ENCODE measurements at places on chromosomes 4 and X.

GRCh38 chr4:31020363-31020762 is 300.2 kb downstream of the PCDH7 start:
- no peak for DNase-seq

DNA sequence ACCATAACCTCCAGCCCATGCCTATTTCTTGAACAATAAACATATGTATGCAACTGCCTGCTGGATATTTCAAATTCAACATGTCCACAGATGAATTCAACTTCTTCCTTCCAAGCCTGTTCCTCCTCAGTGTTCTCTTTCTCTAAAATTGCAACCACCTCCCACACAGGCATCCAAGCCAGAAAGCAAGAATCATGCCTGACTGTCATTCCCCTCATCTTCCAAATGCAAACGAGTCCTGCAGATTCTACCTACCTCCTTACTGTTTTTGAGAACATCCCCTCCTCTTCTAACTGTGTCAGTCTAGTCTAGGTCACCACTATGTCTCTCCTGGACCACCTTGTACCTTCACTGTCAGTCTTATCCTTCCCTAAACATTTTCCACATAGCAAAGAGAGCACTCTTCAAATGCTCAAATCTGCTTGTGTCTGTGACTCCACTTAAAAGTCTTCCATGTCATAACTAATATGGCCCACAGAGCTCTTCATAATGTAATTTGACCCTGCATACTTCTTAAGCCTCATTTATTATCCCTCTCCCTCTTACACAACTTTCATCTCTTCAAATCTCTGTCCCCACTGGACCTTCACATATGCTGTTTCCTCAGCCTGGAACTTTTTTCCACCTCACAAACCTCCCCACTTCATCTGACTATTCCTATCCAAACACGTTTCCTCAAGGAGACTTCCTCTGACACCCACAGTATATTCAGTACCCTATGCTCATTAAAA is 25.7 kb downstream of the MAPK10 start:
- no peak for DNase-seq

GRCh38 chr4:17535906-17536305 is 20.9 kb downstream of the CLRN2 start:
- no peak for DNase-seq

- no peak for DNase-seq
Measured at GRCh38 chrX:23854122-23854521, 53.6 kb downstream of the APOO start.

- DNase-seq, result no peak
Measured at GRCh38 chr4:78145622-78146021, 88.5 kb downstream of the FRAS1 start.

GRCh38 chr4:60522265-60522664 is 677.9 kb upstream of the ADGRL3 start:
- no peak for DNase-seq

DNA sequence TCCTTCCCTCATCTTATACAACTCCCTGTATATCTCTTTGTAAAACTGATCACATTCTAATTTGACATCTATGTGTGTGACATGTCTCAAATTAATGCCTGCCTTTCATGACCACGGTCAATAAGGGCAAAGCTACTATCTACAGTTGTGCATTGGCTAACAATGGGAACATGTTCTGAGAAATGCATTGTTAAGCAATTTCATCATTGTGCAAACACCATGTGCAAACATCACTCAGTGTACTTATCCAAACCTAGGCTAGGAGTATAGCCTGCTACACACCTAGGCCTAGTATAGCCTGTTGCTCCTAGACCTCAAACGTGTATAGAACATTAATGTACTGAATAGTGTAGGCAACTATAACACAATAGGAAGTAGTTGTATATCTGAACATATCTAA is 95.0 kb downstream of the BANK1 start:
- DNase-seq, result no peak

- DNase-seq, result no peak
Measured at GRCh38 chrX:38426785-38427184, 74.4 kb downstream of the OTC start.

DNA sequence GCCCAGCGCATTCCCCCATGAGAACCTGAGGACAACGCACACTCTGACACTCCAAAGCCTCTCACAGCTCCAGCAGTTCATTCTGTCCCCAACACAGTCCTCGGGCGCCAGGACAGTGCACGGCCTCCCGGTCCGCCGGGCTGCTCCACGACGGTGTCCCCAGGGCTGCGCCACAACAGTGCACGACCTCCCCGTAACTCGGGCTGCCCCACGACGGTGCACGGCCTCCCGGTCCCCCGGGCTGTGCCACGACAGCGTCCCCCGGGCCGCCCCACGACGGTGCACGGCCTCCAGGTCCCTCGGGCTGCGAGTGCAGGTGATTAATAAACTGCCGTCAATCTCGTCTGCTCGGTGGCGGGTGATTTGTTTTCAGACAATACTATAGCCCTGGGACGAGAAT is 585.1 kb upstream of the FRG1 start:
- no peak for DNase-seq

GRCh38 chrX:152917656-152918579 is 20.1 kb downstream of the ZNF185 start:
- no peak for DNase-seq

DNA sequence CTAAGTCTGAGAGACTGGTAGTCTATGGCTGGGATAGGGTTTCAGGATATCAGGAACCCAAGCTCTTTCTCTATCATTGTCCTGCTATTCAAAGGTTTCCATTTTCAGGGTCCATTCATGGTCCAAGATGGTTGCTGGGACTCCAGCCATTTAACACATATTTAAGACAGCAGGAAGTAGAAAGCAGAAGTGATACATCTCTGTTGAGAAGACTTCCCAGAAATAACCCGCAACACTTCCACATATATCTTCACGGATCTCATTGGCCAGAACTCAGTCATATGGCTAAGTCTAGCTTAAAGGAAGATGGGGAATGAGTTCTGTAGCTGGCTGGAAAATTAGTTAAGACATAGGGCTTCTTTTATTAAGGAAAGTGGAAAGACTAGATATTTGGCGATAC is 23.8 kb downstream of the CTSO start:
- DNase-seq, result no peak

DNA sequence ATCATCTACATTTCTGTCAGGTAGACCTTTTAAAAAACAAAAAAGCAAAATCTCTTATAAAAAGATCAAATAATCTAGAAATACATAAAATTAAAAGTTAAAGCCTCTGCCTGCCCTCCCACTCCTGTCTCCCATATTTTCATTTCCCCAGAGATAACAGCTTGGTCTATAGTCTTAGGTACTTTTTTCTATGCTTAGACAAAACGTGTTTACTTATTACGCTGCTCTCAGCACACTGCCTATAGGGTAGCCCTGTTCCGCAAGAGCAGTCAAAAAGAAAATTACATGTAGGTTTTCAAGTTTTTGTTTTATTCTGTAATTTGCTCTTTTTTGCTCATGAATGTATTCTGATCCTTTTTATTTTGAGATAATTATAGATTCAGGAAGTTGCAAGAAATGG is 73.3 kb downstream of the TAF1 start:
- no peak for DNase-seq

DNA sequence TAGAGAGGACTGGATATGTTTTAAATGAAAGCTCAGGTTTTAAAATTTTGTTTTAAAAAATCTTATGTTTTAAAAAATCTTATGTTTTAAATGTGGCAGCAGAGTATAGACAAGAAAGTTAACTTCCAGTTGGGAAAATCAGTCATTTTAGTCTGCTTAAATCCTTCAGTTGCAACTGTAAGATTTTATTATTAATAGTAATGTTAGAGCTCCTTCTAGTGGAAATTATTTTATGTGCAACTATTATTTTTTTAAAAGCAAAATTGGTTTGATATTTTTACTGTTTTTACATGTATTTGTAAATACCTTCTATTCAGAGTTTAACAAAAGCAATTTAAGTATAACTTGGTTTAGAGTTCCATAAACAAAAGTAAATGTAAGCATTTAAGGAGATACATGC is 8.5 kb upstream of the NUDT6 start:
- DNase-seq, result peak; percentile 18

- DNase-seq, result no peak
Measured at GRCh38 chrX:43469391-43470054, 186.6 kb upstream of the MAOA start.

GRCh38 chr4:4848540-4848939 is 10.9 kb upstream of the MSX1 start:
- no peak for DNase-seq

DNA sequence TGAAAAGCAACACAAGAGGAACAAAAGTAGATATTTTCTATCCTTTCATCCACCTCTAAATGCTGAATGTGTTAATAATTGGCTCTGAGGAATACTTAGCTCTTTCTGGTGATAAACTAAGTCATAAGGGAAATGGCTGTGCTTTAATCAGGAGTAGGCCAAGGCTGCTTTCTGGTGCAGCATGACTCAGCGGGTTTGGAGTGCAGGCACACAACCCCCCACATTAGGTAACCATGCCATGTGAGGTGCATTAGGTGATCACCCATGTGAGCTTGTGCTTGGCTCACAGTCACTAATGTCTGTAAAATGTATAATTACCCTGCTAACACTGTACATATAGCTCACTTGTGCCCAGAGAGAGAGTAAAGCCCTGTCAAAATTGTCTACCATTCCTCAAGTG is 57.2 kb downstream of the USP38 start:
- DNase-seq, result no peak

Data from fibroblast of the conjunctiva (primary cell).